ENCODE measurements at places on chromosomes 3 and 15.

DNA sequence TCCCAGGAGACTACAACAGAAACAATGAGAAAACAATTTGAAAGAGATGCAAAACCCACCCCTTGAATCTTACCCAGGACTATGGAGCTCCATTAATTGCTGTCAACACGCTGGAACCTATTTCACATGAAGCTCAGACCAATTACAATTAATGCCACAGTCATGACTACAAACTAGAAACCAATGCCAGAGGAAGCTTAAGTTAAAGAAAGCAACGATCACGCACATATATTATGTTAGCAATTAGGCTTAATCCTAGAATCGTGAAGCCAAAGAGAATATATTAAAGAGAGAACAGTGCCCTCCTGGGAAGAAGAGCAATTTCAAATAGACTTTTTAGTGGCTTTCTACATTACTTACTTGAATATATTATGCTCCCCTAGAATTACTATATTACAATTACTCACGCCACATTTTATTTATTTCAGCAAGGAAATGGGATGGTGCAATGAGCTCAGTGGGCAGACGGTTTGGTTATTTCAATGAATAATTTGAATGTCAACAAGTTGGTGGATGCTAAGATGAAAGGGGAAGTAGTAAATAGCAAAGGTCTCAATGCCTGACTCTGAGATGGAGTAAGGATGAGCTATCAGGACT, 125.5 kb downstream of the GREM1 start:
- no peaks in the 10 kb centered on the region for H3K27me3 ChIP-seq
- H3K4me3 ChIP-seq: no peak overlapping the region
- H3K36me3 ChIP-seq: no peaks in the 10 kb centered on the region
- no peak for DNase-seq

GRCh38 chr3:4515916-4516579, 22.9 kb downstream of the ITPR1 start:
- no peak for DNase-seq
- no peaks in the 10 kb centered on the region for H3K4me1 ChIP-seq
- H3K27ac ChIP-seq: no peak overlapping the region
- H3K27me3 ChIP-seq: no peaks in the 10 kb centered on the region
- H3K4me3 ChIP-seq: no peak overlapping the region

- H3K4me3 ChIP-seq: no peak overlapping the region
- no peaks in the 10 kb centered on the region for H3K27me3 ChIP-seq
These were observed 36.2 kb downstream of the C2CD4B start for GRCh38 chr15:62128916-62129315.

GRCh38 chr15:67138891-67139855, 73.8 kb downstream of the SMAD3 start:
- no peak for DNase-seq
- H3K27me3 ChIP-seq: no peaks in the 10 kb centered on the region
- H3K4me3 ChIP-seq: peak overlapping the region; percentile 2
- peak overlapping the region; percentile 51 for H3K27ac ChIP-seq
- H3K36me3 ChIP-seq: no peaks in the 10 kb centered on the region
